Forelimb muscle (tissue), 1 donor: ENCODE measurements at places on chromosomes 7 and 10. TPM values are rescaled to one million over a fixed set of nuclear protein-coding genes. Genes with fewer than 3 reads are reported as not detected.
A peak's percentile ranks its signal among the peaks of the same experiment; 100 is the strongest.

Gene DLD
- polyA plus RNA-seq, result 87.0 TPM

- no peak for DNase-seq
Observed at GRCh38 chr7:22726907-22727713, at the start of gene IL6. IL6 (plus strand) TSS chr7:22727200; CDS start chr7:22727263, 63 bp downstream.

- no peak for DNase-seq
Observed at GRCh38 chr10:129852829-129853561, 111.1 kb downstream of the EBF3 start.

- no peak for DNase-seq
Observed at GRCh38 chr7:30594048-30594539, 584 bp upstream of the GARS1 start.

DNA sequence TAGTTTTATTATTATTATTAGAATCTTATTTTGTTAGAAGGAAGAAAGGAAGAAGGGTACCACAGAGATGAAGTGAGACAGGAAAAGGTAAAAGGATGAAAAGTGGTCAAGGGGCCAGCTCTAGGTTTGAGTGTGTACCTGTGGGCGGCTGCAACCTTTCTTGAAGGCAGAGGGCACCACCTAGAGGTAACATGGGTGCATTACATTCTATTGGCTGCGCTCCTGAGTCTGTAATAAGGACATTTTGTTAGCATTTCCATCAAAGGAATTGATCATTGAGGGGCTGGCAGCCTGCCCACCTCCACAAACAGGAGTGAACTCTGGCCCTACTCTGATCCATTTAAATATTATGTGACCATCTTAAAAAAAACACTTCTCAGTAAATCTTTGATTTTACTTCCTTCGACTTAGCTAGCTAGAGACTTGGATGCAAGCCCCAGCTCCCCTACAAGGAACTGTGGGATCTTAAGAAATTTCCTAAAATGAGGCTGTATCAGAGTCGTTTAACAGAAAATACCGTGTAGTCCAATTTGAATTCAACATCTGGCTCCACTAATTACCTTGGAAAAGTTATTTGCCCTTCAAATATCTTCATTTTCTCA, 610.4 kb downstream of the IPMK start:
- peak; percentile 1 for DNase-seq

DNA sequence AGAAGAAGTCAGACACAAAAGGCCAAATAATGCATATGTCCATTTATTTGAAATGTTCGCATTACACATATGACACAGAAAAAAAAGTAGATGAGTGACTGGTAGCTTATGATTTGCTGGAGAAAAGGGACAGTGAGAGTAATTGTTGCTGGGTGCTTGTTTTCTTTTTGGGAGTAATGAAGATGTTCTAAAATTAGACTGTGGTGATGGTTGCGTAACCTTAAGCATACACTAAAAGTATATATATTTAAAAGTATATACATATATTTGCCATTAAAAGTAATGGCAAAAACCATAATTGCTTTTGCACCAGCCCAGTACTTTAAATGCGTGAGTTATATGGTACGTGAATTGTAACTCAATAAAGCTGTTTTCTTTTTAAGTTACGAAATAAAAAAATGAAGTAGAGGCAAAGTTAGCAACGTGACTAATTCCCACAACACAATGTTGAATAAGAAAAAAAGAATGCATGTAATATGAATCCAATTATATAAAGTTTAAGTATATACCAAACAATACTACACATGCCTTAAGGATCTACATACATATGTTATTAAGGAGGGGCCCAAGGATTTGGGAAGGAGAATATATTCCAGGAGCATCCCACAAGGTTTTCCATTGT, 360.4 kb upstream of the CELF2 start:
- no peak for DNase-seq

DNA sequence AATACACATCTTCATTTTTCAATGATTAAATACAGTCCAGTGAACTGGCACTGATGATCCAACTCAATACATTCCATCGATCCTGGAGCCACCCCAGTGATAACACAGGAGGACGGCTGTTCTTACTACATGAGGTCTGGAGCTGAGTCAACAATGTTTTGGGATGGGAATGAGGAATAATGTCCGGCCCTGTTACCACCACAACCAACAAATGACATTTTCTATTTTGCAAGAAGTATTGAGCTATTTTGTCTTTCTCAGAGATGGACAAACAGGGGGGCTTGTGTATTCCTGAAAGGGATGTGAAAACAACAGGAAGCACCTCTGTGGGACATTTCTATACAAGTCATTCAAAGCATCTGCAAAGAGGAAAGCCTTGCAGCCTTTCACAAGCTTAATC, 249.2 kb downstream of the PARD3 start:
- no peak for DNase-seq
